Testis (tissue), 5 donors: ENCODE measurements at places on chromosomes 12 and 14. TPM values are rescaled to one million over a fixed set of nuclear protein-coding genes. Genes with fewer than 3 reads are reported as not detected.
A peak's percentile ranks its signal among the peaks of the same experiment; 100 is the strongest.

DNA sequence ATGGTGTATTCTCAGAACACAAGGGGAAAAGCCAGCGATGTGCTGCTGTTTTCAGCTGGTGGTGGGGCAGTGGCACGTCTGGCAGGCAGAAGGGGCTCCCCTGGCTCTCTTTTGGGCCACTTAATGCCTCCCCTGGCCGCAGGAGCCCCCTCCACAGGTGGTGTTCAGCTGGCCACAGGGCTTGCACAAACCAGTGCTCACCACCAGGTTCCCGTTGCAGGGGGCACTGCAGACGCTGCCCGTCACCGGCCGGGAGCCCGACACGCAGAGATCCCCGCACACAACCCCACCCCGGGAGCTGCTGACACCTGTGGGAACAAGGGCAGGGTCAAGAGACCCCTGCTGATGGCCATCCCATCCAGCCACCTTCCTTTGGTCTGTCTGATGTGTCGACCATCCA lies 6.7 kb downstream of the KRT83 start:
- no peak for DNase-seq
- H3K4me3 ChIP-seq: no peak overlapping the region
- no peaks in the 10 kb centered on the region for H3K4me1 ChIP-seq

DNA sequence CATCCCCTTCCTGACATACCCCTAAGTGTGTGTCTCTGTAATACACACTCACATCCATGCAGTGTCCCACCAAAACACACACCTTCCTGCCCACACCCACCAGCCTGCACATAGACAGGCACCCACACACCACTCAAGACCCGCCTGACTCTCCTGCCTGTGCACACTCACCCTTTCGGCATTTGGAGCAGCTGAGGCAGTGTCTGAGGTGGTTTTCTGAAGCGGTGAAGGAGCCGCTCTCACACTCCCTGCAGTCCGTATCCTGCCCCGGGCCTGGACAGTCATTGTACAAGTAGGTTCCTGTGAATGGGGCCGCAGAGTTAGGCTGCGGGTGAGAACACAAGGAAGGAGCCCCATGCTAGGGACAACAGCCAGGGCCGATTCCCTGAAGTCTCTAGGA lies 8.3 kb downstream of the TNFRSF1A start:
- H3K27me3 ChIP-seq: no peaks in the 10 kb centered on the region
- H3K27ac ChIP-seq: no peak overlapping the region
- H3K4me1 ChIP-seq: peaks cover 51% of the 10 kb centered on the region
- no peak for DNase-seq
- H3K36me3 ChIP-seq: no peaks in the 10 kb centered on the region

DNA sequence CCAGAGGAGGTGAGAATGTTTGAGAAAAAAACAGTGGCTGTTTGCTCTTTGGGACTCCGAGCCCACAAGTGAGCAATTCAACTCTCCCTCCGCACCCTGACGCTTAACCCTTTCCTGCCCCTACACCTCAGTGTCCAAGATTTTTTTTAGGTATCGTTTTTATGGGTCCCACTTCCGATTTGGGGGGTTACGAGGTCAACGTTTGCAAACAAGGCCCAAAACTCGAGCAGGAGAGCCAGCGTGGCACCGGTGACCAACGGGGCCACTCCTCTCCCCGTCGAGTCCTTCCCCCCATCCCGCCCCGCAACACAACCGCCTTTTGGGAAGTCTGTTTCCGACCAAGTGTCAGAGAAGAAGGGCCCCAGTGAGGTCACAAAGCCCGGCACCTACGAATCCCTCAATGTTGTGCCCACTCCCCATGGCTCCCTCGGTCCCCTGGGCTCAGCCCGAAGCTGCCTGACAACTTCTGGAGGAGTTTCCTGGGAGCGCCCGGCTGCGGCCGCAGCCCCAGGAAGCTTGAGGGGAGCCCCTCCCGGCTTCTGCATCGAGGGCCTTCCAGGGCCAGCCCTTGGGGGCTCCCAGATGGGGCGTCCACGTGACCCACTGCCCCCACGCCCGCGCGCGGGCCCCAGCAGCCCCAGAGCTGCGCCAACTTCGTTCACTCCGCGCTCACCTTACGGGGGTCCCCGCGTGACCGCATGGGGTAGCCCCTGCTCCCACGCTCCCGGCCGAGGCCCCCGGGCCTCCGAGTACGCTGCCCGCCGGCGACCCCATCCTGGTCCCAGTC lies 1.2 kb downstream of the CDK2AP1 start:
- H3K36me3 ChIP-seq: no peaks in the 10 kb centered on the region
- H3K27ac ChIP-seq: peak overlapping the region; percentile 86
- H3K4me3 ChIP-seq: peak overlapping the region; percentile 77
- H3K4me1 ChIP-seq: peaks cover 29% of the 10 kb centered on the region
- H3K27me3 ChIP-seq: no peaks in the 10 kb centered on the region

KRT71 gene
- not detected for total RNA-seq

GNB3 gene
- total RNA-seq: 5.0 TPM

- no peaks in the 10 kb centered on the region for H3K27me3 ChIP-seq
- no peaks in the 10 kb centered on the region for H3K36me3 ChIP-seq
- no peak overlapping the region for H3K4me3 ChIP-seq
- no peaks in the 10 kb centered on the region for H3K4me1 ChIP-seq
These were observed 210.1 kb downstream of the MON2 start for GRCh38 chr12:62676521-62677307.

DNA sequence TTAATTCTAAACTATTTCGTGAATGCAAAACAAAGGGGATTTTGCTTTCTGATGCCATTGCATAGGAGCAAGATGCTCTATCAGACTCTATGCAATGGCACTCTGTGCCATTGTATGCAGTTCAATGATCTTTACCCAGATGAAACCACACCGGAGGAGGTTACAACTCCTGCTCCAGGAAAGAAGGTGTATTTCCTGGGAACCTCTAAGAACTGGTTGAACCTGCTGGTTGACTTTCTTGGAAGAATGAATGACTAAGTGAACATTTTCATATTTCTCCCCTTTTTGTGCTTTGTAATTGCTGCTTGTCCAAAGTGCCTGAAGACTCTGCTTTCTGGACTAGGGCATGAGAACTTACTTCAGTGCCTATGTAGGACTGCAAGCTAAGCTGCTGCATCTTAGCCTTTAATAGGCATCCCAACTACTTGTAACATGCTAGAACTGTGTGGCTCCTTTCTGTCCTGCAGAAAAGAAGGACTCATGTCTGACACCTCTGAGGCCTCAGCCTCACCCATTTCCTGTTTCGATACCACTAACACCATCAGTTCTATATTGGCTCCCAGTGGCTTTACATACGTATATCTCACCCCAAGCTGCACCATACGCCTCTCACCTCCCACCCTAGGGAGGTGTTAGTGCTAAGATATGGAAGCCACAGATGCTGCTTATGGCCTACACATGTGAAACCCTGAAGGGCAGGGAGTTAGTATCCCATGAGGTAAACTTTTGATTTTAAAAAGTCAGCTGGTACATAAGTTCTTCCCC lies 193.5 kb upstream of the CNOT2 start:
- H3K36me3 ChIP-seq: no peaks in the 10 kb centered on the region
- no peaks in the 10 kb centered on the region for H3K4me1 ChIP-seq
- no peak for DNase-seq
- H3K27ac ChIP-seq: no peak overlapping the region
